Activated effector memory CD4-positive, alpha-beta T cell treated with Interleukin-2 at 50 U/mL for 16 hours (primary cell): ENCODE measurements at places on chromosomes 6 and 20.

DNA sequence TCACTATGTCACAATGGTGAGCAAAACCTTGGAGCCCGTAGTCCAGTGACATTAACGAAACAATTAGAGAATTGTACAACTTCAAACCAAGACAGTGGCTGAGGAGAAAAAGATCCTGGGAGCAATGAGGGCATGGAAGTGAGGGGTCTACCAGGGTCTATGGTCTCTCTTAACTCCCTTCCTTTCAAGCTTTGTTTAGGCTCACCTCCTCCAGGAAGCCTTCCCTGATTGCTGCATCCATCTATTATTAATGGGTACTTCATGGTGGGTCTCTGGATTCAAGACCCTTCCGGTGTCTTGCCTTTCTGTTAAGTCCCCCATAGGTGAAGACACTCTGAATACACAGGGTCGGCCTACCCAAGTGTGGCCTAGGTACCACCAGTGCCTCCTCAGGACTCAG, 38.1 kb upstream of the MLN start:
- DNase-seq = no peak

DNA sequence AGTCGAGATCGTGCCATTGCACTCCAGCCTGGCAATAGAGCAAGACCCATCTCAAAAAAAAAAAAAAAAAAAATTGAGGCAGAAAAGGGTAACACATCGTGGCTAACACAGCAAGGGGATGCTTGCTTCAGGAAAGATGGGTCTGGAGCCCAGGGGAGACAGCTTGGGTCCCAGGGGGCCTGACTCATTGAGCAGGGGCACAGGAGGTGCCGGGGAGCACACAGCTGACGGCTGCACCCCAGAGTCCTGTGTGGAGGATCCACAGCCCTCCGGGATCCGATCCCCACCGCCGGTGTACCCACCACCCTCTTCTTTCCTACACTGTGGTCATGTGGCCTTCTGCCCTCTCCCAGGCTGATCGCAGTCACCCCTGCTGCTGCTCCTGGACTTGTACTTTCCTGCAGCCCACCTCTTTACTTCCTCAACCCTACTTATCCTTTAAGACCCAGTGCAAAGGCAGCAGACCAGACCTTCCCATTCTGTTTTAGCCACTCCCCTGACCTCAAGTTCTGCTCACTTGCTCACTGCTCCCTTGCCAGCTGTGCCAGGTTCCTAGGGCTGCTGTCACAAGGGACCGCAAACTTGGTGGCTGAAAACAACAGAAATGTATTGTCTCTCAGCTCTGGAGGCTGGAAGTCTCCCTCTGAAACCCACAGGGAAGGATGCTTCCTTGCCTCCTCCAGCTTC, 17.6 kb upstream of the EZR start:
- DNase-seq = no peak

GRCh38 chr6:42805297-42805861, 23.5 kb downstream of the BICRAL start:
- DNase-seq = no peak

DNA sequence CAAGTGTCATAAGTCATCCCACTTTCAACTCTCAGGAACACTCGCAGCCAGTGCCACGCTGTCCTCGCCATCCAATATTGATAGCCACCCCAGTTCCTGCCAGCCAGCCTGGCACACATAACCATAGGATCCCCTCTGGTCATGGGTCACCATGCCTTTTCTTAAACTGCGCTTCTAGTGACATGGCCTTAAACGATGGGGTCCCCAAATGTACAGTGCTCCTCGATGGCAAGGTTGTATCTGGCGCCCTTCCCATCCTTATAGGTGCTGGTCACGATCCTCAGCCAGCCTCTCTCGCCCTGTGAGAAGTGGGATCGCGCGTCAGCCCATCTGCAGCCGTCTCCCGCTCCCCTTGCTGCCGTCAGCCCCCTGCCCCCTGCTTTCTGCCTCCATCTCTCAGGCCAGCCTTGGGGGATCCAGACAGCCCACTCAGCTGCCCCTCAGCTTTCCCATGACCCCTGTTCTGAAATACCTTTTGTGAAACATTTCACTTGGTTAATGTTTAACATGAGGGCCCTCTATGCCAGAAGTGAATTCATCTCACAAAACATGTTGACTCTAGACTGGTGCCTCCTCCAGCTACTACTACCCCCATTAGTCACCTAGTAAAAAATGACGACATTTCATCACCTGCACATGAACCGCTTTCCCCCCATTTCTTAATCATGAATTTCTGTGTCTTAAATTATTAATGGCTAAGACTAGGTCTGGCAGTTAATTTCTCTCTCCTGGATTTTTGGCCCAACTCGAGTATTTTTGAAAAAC, 11.4 kb downstream of the CTSZ start:
- DNase-seq = no peak

DNA sequence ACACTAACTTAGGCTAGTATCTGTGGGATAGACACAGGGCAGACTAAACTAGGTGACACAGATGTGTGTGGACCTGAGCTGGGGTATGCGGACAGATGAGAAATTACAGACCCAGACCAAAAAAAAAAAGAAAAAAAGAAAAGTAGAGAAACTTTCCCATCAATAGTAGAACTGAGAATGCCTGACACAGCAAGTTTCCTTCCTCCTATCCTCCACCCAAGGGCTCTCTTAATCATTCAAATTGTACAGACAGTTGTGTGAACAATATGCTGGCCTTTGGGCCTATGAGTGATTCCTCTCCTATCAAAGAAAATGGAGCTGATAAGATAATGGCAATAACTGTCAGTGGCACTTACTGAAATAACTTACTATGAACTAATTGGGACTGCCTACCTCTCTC, 226.7 kb upstream of the PRDM1 start:
- no peak for DNase-seq

DNA sequence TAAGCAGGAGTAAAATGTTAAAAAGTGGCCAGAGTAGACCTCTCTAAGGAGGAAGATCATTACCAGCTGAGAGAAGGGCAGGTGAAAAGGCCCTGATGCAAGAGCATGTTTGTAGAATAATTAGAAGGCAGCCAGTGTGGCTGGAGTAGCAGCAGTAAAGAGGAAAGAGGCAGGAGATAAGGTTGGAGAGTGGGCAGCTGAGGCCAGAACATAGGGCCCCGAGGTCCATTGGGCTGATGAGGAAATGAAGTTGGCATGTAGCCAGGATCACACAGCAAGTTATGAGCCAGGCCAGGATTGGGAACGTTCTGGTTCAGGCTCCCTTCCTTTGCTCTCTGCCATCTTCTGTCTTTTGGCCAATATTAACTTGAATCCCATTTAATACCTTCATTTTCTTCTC, 51.6 kb downstream of the RALY start:
- no peak for DNase-seq

DNA sequence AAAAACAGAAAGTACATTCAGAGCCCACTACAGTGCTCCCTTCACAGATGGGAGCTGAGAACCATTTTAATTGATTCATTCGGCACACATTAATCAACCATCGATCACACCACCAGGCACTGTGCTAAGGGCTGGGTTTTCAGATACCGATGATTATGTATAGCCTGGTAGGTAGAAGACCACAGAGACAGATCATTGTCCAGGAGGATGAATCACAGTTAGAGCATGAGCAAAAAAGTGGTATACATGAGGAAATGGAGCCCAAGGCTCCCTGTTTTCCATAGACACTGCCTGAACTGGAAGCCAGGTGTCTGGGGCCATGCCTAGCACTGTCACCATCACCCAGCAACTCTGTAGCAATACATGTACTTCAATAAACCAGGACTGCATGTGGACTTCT, 9.0 kb upstream of the PRDM1 start:
- no peak for DNase-seq

- no peak for DNase-seq
Observed at GRCh38 chr20:10321138-10321717, 102.6 kb downstream of the SNAP25 start.

- peak; percentile 40 for DNase-seq
Observed at GRCh38 chr20:25987073-25987927, 290.6 kb upstream of the ZNF337 start.

DNA sequence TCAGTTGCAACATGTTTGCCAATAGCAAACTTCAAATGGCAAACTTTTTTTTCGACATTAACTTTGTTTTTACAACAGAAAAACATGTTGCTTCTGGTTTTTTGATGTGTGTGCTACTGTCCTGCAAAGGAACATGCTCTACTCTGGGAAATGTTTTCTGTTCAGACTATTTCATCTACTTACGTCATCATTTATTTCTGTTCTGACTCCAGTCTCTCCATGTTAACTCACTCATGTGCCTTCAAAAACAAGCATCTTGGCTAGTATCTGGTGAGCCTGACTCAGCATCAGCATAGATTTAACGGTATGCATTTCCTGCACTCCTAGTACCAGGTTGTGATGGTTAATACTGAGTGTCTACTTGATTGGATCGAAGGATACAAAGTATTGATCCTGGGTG, 36.1 kb upstream of the MAP7 start:
- DNase-seq = no peak

- DNase-seq = no peak
Observed at GRCh38 chr20:52145587-52145986, 46.0 kb downstream of the ZFP64 start.

DNA sequence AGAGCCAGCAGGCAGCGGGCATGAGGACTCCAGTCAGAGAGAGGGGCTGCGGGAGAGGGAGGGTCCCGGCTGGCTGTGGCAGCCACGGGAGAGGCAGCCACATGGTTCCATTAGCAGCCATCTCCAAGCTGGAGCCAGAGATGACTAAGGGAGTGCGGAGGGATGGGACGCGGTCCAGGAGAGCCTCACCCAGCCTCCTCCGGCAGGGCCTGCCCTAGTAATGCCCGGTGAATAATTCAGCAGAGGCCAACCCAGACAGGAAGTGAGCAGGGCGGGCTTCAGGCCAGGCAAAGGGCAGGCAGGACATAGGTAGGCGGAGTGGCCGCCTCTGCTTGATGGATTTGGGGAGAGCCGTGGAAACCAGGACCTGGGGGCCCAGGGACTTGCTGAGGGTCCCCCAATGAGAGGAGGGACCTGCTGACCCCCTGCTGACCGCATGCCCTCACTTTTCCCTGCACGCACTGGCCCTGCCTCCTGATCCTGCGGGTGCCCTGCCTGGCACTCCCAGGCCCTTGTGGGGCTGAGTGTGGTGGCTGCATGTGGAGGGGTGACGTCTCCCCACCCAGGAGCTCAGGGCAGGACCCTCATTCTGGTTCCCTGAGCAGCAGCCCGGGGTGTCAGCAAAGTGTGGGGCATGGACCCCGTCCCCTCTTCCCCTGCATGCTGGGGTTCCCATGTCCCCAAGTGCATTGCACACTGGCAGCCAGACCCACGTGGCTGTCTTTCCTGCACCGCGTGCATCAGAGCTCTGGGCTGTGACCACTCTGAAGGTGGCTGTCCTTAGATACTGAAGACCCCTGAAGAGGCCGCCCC, 51.8 kb upstream of the SLCO4A1 start:
- no peak for DNase-seq

- DNase-seq = no peak
Observed at GRCh38 chr20:25380945-25381614, 9.6 kb downstream of the ABHD12 start.

DNA sequence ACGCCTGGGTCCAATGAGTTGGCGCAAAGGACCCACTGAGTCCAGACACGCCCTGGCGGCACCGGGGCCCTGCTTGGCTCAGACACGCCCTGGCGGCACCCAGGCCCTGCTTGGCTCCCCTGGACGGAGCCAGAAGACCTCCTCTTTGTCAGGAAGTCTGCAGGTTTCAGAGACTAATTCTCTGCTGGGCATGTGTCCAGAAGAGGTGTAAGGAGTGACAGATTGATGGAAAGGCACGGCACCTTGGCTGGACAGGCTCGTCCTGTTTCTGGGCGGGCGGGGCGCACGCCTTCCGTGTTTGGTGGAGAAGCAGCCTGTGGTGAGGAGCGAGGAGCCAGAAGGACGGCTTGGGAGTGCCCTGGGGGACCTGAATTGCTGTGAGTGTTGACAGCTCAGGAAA, 23.1 kb upstream of the DACT2 start:
- DNase-seq = no peak

DNA sequence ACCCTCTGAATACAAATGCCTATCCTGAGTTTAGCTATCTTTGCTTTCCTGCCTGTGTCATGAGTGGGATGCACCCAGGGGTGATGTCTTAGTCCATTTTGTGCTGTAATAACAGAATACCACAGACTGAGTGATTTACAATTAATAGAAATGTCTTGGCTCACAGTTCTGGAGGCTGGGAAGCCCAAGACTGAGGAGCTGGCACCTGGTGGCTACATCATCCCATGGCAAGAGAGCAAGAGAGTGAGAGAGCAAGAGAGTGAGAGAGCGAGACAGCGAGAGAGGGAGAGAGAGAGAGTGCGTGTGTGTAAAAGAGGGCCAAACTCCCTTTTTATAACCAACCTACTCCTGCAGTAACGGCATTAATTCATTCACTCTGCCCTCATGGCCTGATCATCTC, 76.8 kb downstream of the PRDM1 start:
- no peak for DNase-seq

DNA sequence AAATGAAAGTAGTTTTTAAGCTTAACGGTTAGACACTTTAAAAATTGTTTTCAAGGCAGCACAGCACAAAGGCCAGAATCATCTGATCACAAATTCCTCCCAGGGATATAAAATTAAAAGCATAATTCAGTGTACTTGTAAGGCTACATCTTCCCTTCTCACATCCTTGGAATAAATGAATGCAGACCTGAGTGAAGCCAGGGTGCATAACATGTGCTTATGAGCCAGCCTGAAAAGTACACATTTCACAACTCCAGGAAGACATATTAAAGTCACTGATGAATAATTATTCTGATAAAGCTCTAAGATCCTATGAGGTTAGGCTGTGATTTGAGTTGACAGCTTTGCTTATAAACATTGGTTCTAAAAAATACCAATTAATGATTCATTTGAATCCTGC, 163.6 kb downstream of the BTBD9 start:
- no peak for DNase-seq

- DNase-seq = no peak
Observed at GRCh38 chr20:2751347-2751877, 49.0 kb downstream of the CPXM1 start.

GRCh38 chr6:4322846-4323309, 187.5 kb upstream of the ECI2 start:
- no peak for DNase-seq

- no peak for DNase-seq
Observed at GRCh38 chr6:126170978-126171382, 168.9 kb upstream of the CENPW start.

DNA sequence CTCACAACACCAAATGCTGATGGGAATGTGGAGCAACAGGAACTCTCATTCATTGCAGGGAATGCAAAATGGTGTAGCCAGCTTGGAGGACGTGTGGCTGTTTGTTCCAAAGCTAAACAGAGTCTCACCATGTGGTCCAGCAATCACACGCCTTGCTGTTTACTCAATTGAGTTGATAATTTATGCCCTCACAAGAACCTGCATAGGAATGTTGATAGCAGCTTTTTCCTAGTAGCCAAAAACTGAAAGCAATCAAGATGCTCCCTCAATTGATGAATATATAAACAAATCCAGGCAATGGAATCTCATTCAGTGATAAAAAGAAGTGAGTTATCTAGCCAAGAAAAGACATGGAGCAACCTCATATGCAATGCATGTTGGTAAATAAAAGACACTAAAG, 15.6 kb upstream of the VSX1 start:
- DNase-seq = no peak

DNA sequence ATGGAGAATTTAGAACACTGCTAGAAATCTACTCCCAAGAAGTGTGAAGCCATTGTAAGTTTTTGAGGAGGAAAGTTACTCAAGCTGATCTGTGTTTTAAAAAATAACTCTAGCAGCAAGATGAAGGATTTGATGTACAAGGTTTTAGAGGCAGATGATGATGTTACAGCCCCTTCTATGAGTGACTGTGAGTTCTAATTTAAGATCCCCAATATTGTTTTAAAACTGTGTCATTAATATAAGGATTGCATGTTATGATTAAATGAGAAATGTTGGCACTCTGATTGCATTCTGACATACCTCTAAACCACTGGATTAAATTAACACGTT, 293.5 kb downstream of the ADGB start:
- no peak for DNase-seq
